ENCODE measurements at places on chromosomes 3 and 15.

DNA sequence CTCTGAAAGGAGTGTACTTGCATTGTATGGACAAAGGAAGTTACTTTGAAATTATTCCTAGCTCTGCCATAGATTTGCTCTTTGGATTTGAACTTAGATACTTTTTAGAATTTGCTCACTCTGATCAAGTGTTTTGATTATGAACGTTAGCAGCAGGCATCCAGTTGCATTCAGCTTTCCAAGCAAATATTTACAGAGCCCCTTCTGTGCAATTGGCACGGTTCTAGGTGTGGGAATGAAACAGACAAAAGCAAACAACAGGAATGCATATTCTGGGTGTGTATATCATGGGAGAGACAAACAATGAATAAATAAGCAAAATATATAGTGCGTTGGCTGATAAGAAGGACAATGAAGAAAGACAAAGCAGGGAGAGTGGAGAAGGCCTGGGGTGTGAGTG, 125.5 kb upstream of the ADAMTS9 start:
- DNase-seq, result no peak

DNA sequence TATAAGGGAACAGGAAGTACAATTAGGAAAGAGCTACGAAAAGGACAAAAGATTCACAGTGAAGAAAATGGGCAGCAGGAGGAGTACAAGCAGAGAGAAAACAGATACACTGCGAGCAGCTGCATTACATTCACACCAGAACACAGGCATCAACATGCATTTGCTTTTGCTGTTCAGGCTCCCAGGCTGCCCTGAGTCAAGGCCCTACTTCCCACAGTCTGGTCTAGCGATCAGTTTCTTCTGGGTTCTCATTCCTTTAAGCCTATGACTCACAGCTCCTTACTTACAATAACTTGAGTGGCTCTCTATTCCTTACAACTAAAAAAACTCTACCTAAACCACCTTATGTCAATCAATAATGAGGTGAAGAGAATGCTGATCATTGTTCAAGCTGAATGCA, 24.5 kb upstream of the ZNF445 start:
- no peak for DNase-seq

DNA sequence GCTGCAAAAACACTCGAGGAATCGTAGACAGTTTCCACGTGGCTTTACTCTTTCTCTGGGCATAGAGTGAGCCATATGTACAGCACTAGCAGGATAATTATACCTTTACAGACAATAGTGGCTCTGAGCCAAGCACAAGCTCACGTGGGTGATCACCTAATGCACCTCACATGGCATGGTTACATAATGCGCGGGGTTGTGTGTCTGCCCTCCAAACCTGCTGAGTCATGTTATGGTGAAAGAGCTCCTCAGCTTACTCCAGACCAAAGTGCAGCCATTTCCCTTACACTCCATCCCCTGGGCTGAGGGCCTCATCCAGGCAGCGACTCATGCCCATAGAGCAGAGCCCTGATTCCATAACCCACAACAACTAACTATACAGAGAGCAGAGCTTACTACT, 1458.4 kb upstream of the CADM2 start:
- no peak for DNase-seq

GRCh38 chr3:4532535-4533112, 39.5 kb downstream of the ITPR1 start:
- DNase-seq, result no peak

GRCh38 chr3:473033-473800, 276.7 kb downstream of the CHL1 start:
- no peak for DNase-seq

DNA sequence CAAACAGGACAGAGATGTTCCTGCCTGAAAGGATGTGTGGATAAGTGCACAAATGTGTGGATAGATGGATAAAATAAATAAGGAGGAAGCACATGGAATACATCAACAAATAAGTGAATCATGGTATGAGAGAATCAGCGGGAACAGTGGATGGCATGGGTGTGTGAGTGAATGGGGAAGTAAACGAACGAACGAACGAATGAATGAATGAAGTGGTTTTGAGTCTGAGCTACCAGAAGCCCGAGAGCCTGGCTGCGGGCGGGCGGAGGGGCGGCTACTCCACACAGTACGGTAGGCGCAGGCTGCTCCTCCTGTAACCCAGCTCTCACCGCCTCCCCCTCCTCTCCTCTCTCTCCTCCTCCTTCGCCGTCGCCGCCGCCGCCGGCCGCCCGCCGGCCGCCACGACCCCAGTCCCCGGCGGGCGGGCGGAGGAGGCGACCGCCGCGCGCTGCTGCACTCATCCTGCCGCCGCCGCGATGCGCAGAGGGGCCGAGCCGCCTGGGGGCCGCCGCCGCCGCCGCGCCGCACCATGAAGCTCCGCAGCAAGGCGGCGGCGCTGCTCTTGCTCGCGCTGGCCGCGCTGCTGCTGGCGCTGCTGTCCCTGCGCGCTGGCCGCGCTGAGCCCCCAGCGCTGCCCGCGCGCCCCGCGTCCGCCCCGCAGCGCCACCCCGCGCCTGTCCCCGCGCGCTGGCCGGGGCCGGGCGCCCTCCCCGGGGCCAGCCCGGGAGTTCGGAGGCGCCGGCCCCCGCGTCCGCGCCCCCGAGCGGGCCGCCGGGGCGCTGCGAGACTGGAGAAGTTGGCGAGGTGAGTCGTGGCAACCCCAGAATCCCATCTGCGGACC, at the start of gene GXYLT2:
GXYLT2 (plus strand) TSS at position 342 of the 841 bp plus-strand sequence; CDS start at position 530, 188 bp downstream.
- peak; percentile 78 for DNase-seq

- DNase-seq, result no peak
These were observed 94.9 kb downstream of the LRRK1 start for GRCh38 chr15:101013769-101014675.

- DNase-seq, result no peak
These were observed 26.5 kb downstream of the CD200R1 start for GRCh38 chr3:112948346-112948838.

GRCh38 chr15:79896131-79896633, 632 bp downstream of the MTHFS start:
- DNase-seq, result no peak

GRCh38 chr3:57689367-57690053, 3.4 kb downstream of the DENND6A start:
- no peak for DNase-seq

DNA sequence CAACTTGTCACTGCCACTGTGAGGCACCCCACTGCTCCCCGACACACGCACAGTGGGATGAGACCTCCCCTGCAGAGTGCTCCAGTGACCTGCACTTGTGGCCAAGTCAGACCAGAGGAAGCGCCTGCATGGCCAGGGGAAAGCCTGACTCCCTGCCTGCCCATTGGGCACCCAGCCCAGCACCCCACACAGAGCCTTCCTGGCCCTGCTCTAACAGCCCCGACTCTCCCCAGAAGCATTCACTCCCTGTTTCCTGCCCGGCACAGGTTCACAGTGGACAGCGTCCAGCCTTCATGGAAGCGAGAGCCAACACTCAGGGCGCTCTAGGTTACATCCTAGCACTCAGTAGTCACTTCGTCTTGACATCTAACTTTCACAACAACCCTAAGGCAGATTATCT, 27.8 kb downstream of the RBPMS2 start:
- no peak for DNase-seq

- no peak for DNase-seq
These were observed 28.4 kb upstream of the SHC4 start for GRCh38 chr15:48992096-48992495.

DNA sequence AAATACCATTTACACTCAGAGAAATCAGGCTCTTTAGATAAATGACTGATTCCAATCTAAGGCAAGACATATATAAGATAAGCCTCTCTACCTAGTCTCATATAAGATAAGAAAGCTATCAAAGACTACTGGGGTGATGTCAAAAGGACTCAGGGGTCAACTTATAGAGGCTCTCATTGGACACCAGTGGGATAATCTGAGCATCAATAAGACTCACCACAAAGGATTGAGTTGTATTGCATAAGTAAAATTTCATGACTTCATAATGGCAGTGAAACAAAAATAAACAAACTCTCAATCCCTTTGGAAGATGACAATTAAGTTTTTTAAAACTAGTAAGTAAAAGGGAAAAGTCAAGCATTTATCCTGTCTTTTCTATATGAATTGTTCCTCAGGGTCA, 317.8 kb downstream of the SHQ1 start:
- DNase-seq, result no peak

- DNase-seq, result peak; percentile 36
These were observed 24.0 kb upstream of the TLE3 start for GRCh38 chr15:70121624-70122302.

Measured in right lung (tissue), 10 donors.